ENCODE measurements at places on chromosomes 11 and 22.
A peak's percentile ranks its signal among the peaks of the same experiment; 100 is the strongest.

DNA sequence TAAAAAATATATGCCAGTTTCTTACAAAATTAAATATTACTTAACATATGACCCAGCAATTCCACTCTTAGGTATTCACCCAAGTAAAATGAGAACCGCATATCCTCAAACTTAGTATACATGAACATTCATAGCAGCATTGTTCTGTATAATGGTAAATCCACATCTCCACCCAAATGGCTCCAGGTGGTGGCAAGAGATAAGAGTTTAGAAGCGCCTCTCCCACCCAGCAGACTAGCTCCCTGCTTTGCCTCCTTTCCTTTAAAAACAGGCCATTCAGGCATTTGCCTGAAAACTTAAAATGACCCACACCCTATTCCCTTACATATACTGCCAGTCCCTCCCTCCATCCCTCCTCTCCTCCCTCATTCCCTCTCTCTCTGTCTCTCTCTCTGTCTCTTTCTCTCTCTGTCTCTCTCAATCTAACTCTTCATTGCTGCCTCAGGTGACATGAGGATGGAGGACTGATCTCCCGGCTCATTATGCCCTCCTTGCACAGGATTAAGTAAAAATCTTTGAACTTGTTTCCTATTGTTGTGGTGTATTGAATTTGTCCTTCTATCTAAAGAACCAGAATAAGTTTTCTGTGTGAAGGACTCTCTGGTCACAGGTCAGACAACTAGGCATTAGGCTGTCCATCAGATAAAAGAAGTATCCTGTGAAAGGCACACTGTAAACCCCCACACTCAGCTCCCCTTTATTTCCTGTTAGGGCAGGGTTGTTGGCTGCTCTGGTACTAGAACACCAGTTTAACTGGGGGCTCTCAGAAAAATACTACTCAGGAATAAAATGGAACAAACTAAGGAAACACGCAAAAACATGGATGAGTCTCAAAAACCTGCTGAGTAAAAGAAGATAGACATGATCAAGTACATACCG is 48.3 kb downstream of the RRP8 start:
- no peak for DNase-seq

GRCh38 chr11:66745356-66746235 is 16.6 kb upstream of the SPTBN2 start:
- no peak for DNase-seq

- DNase-seq: peak; percentile 10
These were observed 35.3 kb upstream of the NECTIN1 start for GRCh38 chr11:119764108-119764868.

DNA sequence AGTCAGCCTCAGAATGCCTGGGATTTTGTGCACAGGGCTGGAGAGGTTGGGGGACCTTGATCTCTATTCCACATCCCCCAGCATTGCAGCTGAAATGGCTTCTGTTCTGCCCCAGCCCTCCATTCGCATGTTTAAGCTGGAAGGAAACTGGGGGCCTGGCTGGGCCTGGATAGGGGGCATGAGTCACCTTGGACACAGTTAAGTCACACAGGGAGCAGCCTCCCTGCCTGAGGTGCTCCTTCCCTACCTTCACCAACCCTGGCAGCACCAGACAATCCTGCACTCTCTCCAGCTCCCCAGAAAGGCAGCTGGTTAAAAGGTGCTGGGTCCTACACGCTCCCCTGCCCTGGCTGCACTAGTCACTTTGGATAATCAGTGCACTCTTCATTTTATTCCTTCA is 763 bp downstream of the SMIM45 start:
- no peak for DNase-seq

DNA sequence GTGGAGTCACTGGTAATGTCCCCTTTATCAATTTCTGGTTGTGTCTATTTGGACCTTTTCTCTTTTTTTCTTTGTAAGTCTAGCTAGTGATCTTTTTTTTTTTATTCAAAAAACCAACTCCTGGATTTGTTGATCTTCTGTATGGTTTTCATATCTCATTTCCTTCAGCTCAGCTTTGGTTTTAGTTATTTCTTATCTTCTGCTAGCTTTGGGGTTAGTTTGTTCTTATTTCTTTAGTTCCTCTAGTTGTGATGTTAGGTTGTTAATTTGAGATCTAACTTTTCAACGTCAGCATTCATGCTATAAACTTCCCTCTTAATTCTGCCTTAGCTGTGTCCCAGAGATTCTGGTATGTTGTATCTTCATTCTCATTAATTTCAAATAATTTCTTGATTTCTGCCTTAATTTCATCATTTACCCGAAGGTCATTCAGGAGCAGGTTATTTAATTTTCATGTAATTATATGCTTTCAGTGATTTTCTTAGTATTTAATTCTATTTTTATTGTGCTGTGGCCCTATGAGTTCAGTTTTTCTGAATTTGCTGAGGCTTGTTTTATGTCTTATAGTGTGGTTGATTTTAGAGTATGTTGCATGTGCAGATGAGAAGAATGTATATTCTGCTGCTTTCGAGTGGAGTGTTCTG is 29.0 kb downstream of the PI4KA start:
- DNase-seq: no peak

GRCh38 chr11:121589946-121590537 is 137.3 kb upstream of the SORL1-AS1 start:
- DNase-seq: no peak

DNA sequence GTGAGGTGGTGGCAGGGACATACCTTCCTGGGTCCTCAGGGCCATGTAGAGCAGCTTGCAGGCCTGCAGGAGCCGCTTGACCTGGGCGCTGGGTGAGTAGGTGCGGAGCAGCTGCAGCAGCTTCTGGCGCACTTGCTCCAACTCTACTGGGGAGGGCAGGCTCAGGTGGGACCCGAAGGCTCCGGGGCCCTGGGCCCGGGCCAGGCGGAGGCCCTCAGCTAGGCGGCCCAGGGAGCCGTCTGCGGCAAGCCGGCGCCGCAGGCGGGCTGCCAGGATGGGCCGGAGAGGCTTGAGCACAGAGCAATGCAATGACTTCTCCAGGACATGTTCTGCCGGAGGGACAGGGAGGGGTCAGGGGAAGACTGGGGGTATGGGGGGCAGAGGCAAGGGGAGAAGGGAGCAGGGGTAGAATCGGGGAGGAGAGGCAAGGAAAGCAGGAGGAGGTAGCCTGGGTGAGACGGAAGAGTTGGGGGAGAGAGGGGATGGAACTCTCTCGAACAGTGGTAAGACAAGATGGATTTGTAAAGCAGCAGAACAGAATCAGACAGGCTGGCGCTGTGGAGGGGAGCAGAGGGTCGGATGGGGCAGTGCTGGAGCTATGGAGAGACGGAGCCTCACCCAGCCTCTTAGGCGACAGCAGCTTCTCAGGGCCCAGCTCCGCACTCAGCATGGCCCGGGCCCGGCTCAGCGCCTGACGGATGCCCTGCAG is 2.2 kb downstream of the RIN1 start:
- DNase-seq: no peak

DNA sequence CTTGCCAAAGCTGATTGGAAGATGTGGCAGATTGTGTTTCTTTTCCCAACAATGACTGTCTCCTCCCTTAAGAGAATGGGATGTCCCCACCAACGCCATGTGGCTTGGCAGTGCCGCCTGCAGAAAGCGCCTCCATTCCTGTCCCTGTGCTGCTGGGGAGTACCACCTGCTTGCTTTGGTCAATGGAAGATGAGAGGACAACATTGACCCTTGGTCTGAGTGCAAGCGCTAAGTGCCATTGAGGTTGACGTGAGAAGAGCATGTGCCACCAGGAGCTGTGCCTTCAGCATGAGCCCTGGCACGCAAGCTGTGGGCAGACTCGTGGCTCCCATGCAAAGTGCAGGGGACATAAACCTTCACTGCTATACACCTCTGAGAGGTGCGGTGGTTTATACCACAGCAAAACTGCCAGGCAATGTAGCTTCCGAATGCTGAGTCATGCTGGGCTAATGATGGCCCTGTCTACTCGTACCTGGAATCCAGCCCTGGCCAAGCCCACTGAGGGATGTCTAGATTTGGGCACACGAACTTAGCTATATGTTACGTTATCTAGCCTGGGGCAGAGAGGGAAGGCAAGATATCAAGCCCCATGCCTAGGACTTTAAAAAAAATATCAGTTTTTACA is 41.9 kb downstream of the MYEOV start:
- no peak for DNase-seq

GRCh38 chr11:120343429-120343828 is 7.2 kb downstream of the ARHGEF12 start:
- no peak for DNase-seq

GRCh38 chr11:84981301-84981700 is 645.8 kb downstream of the DLG2 start:
- no peak for DNase-seq

DNA sequence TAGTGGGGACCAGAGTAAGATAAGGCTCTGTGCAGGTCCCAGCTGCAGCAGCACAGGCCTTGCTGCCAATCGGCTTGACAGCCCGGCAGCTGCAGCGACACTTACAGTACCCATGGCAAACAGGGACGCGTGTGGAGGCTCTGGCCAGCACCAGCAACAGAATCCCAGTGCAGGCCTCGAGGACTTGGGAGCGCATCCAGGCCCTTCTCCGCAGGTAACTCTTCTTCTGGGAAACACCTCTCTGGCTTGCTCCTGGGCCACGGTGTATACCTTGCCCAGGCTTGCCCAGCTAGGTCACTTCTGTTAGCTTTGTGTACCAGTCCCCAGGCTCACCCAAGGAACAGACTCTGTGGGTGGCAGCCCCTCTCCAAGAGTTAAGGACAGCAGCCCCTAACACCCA is 126.7 kb downstream of the CTTN start:
- no peak for DNase-seq

DNA sequence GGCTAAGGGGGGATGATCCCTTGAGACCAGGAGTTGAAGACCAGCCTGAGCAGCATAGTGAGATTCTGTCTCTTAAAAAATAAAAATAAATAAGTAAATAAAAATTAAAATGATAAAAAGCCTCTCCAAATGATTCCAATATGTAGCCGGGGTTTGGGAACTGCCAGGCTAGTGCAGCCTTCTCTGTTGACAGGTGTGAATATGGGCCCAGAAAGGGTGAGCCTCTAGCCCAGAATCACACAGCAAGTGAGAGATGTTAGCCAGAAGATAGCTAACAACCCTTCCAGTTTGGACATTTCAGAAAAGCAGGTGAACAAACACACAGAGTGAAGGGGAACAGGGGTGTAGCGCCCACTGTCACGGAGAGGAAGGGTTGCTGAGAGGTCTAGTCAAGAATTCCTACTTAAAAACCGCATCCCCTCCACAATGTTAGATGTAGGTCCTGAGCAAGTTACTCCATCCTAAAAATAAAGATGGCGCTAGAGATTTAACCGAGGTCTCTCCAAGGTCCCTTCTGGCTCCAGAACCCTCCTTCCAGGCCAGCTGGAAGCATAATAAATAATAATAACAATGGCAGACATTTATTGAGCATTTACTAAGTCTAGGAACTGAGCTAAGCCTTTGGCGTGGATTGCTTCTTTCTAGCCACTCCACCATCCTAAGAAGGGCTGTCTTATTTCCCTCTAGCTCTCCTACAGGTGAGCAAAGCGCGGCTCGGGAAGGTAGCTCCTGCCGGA is 51.6 kb downstream of the CYTH4 start:
- no peak for DNase-seq

DNA sequence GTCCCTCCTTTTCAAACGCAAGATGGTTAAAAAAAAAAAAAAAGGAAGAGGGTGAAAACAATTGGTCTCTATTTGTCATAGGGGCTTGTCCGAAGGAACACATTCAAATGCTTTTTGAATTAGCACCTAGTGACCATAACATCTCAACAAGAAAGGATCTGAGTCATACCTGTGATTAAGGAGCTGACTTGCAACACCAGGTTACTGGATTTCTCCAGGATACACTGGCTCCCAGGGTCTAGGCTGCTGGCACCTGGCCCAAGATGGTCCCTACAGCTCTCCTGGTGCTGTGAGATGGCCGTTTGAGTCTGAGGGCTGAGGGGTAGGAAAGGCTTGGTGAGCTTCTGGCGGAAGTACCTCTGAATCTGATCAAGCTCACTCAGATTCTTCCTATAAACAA is 28.4 kb upstream of the UCP3 start:
- no peak for DNase-seq

DNA sequence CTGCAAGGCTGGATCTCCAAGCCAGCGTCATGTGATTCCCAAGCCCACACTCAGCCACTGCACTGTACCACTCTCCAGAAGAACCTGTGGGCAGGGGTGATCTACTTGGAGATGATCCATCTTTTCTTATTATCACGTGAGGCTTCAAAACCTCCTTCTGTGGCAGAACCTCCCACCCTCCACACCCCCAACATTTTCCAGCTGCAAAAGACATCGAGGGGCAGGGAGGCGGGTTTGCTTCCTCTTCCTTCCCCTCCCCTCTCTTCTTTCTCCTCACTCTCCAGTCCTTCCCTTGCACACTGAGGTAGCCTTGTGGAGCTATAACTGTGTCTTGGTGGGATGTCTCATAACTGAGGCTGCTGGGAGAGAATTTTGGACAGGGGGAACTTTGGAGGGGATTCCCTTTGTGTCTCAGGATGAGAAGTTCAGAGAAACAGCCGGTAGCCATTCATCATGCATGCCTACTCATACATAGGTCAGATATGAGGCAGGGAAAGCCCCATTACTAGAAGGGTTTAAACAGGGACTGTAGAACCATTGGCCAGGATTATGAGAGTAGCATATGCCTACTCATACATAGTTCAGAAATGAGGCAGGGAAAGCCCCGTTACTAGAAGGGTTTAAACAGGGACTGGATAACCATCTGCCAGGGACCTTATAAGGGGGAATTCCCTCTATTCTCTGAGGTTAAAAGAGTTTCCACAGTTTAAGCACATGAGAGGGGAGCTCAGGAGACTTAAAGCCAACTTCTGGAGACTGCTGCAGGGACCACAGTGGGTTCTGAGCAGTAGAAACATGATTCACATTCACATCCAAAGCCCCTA is 420.7 kb upstream of the CADM1 start:
- DNase-seq: no peak

DNA sequence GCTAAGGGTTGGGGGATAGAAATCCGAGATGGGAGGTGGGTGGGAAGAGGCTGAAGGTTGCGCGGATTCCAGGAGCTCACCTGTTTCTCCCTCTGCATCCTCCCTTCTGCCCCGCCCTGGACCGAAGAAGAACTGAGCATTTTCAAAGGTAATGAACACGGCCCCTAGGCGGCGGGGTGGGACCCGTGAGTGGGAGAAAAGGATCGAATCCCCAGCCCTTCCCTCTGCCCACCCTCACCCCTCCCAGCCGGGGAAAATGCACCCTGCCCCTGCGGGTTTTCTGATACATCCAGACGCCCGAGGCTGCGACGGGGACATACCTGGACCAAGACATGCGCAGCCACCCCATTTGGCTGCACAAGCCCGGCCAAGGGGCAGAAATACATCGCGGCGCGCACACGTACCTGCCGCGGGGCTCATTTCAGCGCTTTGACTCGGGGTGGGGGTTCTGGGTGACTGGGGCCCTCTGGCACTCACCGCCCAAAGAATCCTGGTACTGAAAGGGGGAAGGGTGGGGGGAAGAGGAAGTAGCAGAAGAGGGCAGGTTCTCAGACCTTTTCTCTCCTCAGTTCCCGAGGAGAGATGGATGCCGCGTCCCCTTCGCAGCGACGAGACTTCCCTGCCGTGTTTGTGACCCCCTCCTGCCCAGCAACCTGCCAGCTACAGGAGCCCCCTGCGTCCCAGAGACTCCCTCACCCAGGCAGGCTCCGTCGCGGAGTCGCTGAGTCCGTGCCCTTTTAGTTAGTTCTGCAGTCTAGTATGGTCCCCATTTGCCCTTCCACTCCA is 6.0 kb downstream of the VSIG2 start:
- no peak for DNase-seq

- no peak for DNase-seq
These were observed 68.5 kb upstream of the OPCML start for GRCh38 chr11:133600786-133601185.

All from non-pigmented ciliary epithelial cell (primary cell).